Stimulated activated CD4-positive, alpha-beta T cell treated with anti-CD3 and anti-CD28 coated beads, Interleukin-1b, Interleukin-23, amount 100 ng/mL, for 1 hour (primary cell): ENCODE measurements at places on chromosomes 2 and 18.

DNA sequence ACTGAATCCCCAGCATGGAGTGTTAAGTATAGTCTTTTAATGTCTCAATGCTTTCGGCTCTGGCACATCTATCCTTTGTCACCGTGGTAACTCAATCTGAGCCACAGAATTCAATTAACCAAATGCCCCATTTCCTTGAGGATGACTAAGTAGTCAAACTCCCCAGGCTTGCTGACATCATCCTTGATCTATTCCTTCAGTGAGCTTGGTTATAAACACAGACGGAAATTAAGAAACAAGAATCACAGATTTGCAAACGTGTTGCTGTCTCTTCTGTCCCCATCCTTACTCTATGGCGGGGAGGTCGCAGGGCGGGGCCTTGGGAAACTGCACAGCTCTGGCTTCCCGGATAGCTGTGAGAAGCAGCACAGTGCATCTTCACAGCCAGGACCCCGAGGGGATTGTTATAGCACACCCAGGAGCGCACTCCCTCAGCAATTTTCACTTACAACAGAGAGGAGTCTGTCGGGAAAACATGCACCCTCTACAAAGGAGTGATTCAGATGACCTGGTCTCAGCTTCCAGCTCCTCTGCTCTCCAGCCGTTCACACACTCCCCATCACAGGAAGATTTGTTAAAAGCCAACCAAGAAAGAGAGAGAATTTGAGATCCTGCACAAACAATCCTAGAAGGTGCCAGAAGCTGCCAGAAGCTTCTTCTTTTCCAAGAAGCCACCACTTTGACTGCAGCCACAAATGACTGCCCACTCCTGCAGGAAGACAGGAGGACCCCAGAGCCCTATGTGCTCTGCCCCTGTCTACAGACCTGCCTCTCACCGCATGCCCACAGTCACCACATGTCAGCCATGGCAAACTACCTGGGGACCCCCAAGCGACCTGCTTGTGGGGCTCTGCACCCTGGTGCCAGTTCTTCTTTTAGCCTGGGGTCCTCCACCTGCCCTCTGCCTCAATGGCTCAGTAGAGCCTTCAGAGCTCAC lies 44.9 kb upstream of the YWHAQ start:
- no peak for DNase-seq

- DNase-seq = peak; percentile 9
Measured at GRCh38 chr2:133886735-133887675, 318.7 kb upstream of the NCKAP5 start.

DNA sequence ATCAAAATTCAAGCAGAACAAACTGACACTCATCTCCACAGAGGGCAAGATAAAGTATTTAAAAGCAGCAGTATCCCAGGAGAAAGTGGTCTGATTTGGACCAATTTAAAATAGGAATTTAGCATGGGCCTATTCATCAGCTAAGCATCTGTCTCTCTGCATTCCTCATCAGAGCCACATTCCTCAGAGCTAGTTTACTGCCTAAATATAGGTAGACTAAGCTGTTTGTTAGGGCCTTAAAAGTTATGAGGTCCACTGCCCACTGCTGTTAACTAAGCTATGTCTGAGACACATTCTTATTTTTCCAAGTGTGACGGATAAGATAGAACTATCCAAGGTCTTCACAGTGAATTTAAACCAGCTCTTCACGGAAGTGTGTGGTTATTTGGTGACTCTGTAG lies 17.6 kb downstream of the NEB start:
- no peak for DNase-seq

DNA sequence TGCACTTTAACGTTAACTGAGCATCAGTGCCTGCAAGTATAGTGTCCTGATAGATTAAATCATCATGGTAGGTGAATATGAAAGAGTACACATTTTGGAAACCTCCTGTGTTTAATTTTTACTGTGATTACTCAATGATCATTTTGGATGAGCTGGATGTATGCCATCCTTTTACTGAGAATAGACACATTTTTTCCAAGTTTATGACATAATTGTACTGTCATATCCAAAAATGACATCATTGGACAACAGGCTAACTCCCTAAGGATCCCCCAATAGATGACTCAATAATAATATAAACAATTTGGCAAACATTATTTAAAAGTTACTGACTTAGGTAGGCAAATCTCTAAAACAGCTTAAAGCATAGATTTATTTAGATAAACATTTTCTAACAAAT lies 410.8 kb upstream of the REG3G start:
- no peak for DNase-seq

DNA sequence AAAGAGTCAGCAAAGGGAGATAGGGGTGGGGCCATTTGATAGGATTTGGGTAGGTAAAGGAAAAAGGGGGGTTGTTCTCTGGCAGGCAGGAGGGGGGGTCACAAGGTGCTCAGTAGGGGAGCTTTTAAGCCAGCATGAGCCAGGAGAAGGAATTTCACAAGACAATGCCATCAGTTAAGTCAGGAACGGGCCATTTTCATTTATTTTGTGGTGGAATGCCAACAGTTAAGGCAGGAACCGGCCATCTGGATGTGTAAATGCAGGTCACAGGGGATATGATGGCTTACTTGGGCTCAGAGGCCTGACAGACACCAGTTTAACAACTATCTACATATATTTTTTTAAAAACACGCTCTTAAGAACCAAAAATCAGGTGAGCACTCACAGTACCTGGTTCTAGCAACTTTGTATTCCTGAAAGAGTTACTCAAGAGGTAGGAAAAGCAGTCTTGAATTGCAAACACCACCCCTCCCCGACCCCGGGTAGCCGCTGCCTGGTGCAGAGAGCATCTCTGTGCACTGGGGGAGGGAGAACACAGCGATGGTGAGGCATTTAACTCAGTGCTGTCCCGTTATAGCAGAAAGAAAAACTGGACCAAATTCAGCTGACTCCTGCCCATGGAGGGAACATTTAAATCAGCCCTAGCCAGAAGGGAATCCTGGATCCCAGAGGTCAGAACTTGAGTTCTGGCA lies 414.5 kb upstream of the KLHL29 start:
- DNase-seq = no peak

DNA sequence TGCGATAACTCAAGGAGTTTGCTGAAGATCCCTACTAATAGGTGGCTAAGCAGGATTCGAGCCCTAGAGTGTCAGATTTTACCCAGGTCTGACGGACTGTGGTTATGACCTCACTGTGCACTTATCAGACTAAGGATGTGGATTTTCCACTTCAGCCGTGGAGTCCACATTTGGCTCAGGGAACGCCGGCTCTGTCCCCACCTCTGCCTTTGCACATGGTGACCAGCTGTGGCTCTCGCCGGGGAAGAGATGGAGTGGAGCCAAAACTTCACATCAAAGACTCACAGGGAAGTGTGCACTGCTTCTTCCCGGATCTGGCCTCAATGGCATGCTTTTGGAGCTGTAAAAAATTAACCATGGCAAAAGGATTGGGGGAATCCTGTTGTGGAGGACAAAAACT lies 249.3 kb upstream of the APCDD1 start:
- no peak for DNase-seq

DNA sequence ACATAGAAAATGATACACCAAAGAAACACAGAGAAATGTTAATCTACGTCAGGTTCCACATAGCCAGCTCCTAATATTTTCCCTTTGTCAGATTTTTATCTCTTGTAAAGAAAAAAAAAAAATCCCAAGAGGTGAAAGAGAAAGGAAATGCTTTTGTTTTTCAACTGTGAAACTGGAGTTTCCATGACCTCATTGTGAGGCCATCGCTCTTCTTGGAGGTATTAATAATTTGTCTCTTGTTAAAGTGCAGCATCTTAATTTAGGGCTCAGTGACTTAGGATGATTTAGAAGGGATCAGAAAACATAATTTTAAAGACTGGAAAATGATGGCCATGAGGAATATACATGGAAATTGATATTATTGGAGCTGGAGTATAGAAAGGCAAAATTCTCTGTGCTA lies 21.7 kb downstream of the ARHGAP28 start:
- DNase-seq = no peak
